ENCODE measurements at places on chromosomes 4 and X.

DNA sequence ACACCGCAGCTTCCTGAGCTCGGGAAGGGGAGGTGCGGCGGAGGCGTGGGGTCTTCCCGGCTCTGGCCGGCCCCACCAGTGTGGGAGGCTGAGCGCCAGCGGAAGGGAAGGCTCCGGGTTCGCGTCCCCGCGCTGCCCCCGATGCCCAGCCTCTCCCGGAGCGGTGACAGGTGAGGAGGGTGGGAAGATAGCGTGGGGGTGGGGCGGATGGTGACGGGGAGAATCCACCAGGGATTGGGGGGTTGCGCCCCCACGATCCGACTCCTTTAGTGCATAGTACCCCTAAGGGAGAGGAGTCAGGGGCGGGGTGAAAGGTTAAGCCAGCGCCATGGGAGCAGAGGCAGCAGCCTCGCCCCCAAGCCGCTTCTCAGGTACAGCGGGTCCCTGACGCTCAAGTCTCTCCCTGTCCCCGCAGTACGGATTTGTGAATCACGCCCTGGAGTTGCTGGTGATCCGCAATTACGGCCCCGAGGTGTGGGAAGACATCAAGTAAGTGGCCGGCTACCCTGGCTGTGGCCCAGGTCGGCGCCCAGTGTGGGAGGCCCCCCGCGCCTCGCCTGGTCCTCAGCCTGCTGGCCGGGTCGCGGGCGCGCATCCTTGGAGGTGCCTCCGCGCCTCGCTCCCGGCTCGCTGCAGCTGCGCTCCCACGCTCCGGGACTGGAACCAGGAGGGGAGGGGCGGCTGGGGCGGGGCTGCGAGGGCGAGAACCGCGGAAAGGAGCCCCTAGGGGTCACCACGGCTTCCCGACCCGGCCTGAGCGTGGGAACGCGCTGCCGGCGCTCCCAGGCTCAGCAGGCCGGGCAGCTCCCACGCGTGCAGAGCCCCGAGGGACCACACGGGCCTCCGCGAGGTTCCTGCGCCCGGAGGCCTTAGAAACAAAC, 791 bp downstream of the GUCY1B1 start:
- DNase-seq = no peak

GRCh38 chr4:46505131-46505530, 115.2 kb upstream of the GABRA2 start:
- no peak for DNase-seq

DNA sequence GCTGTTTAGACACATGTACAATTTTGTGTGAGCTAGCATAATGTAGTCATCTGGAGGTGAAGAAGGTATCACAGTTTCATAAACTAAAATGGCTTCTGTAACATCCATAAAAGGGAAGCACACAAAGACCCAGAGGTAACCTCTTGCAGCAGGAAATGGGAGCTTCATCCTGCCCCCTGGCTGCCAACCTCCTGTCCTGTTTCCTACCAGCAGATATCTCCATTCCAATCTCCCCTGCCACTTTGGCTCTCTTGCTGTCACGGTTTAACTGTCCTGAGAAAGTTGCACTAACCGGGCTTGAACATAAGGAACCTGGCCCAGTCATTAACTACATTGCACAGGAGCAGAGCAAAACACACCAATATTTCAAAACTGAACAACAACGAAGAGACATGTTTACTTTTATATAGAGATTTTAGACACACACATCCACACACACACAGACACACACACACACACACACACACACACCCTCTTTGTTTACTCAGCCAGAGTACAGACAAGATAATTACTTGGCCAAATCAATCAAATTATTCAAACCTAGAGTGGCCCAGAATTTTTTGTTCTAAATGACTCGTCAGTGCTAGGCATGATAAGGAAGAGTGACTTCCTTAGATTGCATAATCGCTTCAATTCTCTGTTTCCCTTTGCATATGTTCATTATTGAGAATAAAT, 24.2 kb downstream of the MID2 start:
- DNase-seq = no peak

GRCh38 chr4:86249074-86249473, 110.8 kb downstream of the MAPK10 start:
- DNase-seq = no peak

DNA sequence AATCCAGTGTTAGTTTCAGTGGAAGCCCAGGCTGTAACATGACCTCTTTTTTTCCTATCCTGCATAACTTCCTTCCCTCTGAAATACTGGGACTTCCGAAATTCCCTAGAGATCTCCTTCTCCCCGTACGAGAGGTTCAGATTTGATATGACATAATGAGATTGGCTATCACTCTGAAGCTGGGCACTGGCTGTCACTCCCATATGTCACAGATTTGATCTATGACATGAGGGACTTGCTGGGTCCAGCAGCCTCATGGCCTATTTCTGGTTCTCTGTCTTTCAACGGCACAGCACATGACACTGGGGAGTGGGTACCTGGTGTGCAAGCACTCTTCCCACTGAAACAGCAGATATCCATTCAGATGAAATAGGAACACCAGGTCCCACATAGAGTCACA, 36.7 kb downstream of the PF4 start:
- no peak for DNase-seq
